ENCODE measurements at places on chromosomes 1 and 21.

DNA sequence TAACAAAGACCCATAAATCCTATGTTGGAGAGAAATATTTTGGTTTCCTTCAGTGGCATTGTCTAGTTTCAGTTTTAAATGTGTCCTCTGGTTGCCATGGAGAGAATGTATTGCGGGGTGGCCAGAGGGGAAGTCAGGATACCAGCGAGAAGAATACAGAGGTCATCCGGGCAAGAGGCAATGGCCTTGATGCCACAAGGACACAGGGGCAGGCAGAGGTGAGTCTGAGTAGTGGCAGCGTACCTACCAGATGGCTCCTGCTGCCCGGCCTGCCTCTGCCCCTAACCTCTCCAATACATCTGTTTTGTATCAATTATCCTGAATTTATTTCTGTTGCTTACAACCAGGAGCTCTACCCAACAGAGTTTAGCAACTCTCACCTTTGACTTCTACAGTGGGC, 14.9 kb downstream of the KLHDC7A start:
- DNase-seq, result no peak

GRCh38 chr1:108036796-108037562, 72.0 kb upstream of the VAV3 start:
- DNase-seq, result no peak

DNA sequence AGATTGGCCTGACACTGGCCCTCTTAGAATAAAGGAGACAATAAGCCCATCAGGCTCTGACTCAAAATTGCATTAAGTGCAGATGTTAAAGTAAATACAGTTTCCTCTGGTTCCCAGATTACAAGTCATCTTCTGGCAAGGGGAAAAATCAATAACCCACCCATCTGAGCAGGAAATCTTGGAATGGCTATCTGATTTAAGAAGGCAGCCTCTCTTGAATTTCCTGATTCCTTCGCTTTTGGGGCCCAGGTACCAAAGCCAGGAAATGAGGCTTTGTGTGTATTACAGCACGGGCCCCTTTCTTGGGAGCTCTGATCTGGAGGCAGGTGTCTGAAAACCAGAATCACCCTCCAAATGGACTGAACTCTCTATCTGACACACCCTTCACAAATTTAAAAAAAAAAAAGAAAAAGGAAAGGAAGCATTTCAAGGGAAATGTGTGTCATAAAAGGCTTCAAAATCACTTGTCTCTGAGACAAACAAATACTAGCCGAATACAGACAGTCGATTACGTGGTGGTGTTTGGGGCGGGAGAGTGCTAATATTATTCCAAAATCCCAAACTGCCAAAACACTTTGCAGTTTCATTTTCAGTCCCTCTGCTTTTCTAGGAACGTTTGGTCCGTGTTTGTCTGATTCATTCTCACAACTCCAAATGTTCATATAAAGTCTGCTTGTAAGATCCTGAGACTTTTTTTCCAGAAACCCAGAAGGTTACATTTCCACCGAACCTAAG, 240.9 kb upstream of the CAMK1G start:
- no peak for DNase-seq

- no peak for DNase-seq
Measured at GRCh38 chr1:24309762-24310485, 9.2 kb upstream of the GRHL3 start.

DNA sequence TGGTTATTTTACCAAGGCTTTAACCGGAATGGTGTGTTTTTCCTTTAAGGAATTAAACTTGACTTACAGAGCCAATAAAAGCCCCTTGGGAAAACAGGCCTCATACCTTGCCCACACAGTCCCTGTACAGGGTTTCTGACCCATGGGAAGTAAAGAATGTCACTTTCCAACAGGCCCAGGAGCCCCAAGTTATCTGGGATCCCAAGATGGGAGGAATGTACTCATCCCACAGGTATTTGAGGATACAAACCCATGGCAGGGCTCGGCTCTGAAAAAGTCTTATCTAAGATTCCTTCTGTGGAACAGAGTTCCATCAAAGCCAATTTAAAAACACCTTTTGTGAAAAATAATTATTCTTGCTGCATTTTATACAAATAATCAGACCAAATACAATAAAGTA, 15.3 kb upstream of the COX20 start:
- no peak for DNase-seq

DNA sequence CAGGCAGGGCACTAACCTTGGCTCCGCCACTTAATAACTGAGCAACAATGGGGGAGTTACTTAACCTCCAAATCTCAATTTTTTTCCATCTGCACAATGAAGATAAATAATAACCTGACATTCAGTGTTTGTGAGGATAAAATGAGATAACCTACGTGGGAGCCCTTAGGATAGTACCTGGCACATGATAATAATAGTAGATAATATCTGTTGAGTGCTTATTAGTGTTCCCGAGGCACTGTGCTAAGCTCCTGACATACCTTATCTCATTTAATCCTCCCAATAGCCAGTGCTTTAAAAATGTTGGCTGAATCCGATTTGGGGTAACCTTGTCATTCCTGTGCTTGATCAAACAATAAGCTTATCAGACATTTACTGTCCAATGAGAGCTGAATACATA, 128.7 kb upstream of the UBE2U start:
- DNase-seq, result no peak

GRCh38 chr1:212284332-212284743, 872 bp upstream of the PPP2R5A start:
- no peak for DNase-seq

GRCh38 chr1:15739745-15740144, 2.6 kb upstream of the TMEM82 start:
- DNase-seq, result peak; percentile 26

DNA sequence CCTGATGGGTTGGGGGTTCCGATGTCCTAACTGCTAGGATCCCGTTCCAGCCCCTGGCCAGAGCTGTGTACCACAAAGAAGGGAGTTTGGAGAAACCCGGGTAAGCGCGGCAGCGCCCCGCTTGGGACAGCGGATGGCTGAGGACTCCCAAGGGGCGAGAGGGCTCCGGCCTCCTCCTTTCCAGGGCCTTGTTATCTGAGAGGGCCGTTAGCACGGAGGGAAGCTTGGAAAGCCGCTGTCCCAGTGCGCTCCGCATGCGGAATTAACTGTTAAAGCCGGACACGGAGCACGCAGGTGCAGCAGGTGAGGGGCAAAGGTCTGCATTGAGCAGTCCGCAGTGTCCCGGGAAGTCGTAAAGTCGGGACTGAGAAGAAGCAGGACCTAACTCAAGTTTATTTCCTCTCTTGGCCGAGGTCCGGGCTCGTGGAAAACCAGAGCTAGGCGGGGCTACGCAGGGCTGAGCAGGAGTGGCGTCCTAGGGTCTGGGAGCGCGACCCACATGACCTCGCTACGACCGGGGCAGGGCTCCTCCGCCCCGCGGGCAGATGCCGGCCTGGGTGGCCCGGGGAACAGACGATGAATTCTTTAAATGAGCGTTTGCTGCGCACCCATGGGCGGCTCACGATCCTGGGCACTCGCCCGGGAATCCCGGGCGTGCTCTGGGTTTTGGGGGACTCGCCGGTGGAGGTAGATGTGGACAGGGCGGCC, 4.5 kb downstream of the LHX4 start:
- no peak for DNase-seq

DNA sequence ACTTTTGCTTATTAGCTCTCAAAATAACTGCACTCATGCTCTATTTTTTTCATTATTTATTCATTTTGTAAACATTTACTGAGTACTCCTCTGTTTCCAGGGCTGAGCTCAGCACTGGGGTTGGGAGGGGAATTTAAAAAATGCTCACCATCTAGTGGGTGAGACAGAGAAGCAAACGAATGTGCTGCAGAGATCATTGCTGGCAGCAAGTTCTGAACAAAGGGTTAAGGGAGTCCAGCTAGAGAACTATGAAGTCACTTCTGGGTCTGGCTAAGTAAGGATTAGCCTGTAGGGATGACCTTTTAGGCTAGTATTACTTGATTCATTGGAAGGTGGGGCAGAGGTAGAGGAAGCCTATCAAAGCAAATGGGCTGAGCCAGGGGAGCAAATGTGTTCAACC, 99.1 kb upstream of the ZNF644 start:
- no peak for DNase-seq

GRCh38 chr1:156592910-156593660, 1.5 kb downstream of the NAXE start:
- no peak for DNase-seq

DNA sequence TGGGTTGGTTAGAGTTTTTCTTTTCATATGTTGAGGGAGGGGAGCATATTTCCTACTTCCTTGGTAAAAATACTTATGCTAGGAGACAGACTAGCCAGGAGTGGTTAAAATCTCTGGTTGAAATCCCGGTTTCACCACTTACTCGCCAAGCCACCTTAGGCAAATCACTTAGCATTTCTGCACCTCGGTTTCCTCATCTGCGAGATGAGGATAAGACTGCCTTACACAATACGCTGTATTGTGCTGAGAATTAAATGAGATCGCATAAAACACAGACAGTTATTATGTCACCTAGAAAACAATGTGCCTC, 1.4 kb downstream of the IFFO2 start:
- peak; percentile 47 for DNase-seq

- DNase-seq, result peak; percentile 78
Measured at GRCh38 chr1:198776602-198777029, 137.8 kb downstream of the PTPRC start.

GRCh38 chr1:209839875-209840546, 12.2 kb downstream of the UTP25 start:
- no peak for DNase-seq

DNA sequence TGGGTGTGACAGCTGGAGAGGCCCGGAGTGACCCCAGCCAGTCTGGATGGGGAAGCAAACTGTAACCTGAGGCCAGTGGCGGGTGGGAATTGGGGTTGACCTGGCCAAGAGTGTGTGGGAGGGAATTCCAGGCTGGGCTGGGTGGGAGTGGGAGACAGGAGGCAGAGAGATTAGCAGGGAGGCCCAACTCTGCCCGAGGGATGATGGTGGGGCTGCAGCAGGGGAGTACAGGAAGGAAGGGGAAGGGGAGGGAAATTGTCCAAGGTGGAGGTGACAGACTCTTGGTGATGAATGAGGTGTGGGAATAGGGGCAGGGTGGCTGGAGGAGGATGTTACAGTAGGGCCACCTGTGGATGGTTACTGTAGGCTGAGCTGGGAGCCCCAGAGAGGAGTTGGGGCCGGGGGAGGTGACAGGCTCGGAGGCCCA, 40.4 kb downstream of the HUNK start:
- DNase-seq, result no peak

- peak; percentile 5 for DNase-seq
Measured at GRCh38 chr1:47624531-47624930, 186.7 kb downstream of the FOXD2 start.

DNA sequence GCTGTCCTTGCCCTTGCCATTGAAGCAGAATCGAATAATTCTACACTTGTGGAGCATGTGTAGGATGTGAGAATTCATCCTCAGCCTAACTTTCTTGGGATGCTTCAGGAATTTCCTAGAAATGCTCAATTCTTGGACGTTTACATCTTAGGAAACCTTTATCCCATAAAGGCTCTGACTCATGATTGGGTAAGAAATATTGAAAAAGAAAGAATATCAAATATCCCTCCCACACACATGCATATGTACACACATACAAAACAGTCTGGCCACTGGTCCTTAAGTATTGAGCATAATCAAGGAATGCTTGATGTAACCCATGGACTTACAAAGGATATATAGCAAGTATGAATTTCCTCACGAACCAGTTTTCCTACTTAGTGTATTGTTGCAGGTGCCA, 83.9 kb upstream of the IPO9 start:
- DNase-seq, result no peak

DNA sequence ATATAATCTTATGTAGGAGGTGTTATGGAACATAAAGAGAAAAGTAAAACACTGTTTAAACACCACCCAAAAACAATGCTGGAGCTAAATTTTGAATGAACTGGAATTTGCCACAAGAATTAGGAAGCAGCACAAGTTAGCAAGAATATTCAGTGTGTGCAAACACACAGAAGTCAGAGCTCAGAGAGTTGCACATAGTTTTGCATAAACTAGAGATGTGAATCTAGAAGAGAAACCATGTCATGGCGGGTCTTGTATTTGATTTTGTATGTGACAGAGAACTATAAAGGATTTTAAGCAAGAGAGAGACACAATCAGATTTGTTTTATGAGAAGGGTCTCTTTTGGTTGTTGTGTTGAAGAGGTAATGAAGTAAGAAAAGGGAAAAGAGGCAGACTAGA, 38.2 kb downstream of the SELENOF start:
- DNase-seq, result no peak

DNA sequence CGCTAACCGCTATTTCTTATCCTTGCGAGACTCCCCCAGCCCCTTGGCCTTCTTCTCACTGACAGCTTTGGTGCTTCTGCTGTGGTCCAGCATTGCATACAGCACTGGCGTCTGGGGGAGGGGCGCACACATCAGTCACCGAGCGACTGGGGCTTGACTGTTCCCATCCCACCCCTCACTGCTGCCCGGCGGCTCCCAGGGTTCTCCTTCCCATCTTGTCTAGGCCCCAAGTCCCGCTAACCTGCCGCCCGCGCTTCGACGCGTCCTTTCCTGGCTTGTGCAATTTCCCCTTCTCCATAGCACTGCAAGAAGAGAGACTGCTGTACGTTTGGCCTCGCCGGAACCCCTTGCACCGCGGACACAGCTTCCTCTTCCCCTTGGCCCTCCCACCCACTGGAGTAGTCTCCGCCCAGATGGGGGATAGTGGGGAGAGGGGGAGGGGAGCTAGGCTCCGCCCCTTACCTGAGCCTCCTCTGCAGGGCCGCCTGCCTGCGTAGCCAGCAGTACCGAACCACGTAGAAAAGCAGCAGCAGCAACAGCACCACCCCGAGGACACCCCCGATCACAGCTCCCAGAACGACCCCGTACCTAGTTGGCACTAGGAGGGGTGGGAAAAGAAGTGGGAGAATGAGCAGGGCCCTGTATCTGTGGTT, 3.8 kb downstream of the MPZ start:
- peak; percentile 87 for DNase-seq

DNA sequence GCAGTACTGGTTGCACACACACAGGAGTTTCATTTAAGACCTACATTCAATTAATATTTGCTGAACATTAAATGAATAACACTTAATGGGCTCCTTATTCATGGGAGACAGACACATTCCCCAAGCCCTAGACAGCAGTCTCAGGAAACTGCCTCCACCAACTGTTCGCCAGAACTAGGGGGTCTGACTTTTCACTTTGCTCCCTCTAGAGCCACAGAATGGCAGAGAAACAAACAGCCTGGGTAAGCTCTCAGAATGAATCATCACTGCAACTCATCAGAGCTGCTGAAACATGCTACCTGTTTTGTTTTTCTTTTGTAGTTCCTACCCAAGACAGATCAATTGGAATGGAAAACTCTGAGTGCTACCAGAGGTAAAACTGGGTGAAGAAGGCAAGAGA, 31.7 kb downstream of the ELK4 start:
- DNase-seq, result no peak
